ENCODE measurements at places on chromosomes 12 and 14. TPM values are rescaled to one million over a fixed set of nuclear protein-coding genes. Genes with fewer than 3 reads are reported as not detected.
A peak's percentile ranks its signal among the peaks of the same experiment; 100 is the strongest.

Gene CCDC177
- total RNA-seq: not detected

DNA sequence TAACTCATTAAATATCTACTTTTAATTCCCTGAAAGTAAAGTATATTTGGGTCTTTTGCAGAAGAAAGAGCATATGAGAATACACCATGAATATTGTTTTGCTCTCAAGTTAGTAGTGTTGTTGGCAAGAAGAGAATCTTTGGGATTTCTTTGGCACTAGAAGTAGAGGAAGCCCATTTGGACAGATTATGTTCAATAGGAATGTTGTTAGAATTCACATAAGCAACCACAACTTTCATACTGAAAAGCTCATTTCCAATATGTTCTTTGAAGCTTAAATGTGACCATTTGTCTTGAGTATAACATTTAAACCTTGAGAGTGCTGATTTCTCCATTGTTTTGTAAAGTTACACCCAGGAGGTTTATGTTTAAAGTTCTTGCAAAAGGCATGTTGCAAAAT, 37.6 kb downstream of the PLEKHG7 start:
- DNase-seq: no peak

Gene CISTR
- total RNA-seq: 0.83 TPM

Gene CDC42BPB
- 64.6 TPM for total RNA-seq

Gene GPRC5A
- 2.0 TPM for total RNA-seq

GRCh38 chr12:118330421-118331018, 42.2 kb downstream of the TAOK3 start:
- DNase-seq: no peak

Gene RASSF8
- 26.7 TPM for total RNA-seq

- peak; percentile 36 for DNase-seq
Observed at GRCh38 chr12:57107456-57108155, 3.6 kb downstream of the STAT6 start.

GRCh38 chr12:2673966-2674810, 120.6 kb upstream of the FKBP4 start:
- no peak for DNase-seq

DNA sequence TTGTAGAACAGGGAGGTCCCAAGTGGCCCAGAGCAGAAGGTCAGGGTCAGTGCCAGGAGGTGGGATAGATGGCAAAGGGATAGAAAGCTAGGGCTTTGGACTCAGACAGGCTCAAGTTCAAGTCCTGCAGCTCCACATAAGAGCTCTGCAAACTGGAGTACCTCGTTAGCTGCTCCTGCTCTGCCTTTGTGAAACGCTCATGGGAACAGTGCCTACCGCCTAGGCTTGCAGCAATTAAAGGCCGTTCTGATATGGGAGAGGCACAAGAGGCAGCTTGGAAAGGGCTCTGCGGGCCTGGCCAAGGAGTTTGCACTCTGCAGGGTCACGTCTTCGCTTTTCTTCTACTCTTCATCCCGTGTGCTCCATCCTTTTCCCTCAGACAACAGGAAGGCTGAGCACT, 54.1 kb downstream of the MAP1LC3B2 start:
- no peak for DNase-seq

Gene SPRING1
- 8.0 TPM for total RNA-seq

Gene MYF5
- total RNA-seq: not detected

Gene P2RX7
- total RNA-seq: 1.7 TPM

GRCh38 chr14:73757381-73757780, 43.2 kb upstream of the PNMA1 start:
- DNase-seq: no peak

Gene ADSS1
- total RNA-seq: 215 TPM

DNA sequence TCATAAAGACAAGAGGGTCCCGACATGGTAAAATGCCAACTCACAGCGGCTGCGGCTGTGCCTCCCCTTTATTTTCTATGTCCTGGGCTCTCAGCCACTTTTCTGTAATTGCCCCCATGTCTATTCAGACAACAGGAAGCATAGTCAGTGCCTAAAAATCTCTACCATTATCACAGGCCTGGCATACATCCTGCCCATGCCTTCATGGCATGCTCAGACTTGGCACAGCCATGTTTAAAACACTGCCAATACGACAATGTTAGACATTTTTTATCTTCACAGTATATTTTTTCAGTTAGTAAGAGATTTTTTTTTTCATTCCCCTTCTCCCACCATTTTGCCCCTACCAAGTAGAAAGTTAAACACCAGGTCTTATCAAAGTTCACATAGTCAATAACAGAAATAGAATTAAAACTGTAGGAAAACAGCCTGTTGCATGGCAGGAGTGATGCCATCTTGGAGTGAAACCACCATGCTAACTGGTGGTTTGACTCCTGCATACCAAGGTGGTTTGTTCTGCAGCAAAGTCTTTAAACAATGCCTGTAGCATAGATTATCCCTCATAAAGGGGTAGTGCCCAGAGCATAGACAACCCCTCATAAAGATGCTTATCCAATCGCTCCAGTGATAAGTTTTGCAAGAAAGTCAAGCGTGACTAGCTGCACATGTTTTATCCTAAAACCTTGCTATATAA, 18.9 kb upstream of the CERS5 start:
- DNase-seq: no peak

DNA sequence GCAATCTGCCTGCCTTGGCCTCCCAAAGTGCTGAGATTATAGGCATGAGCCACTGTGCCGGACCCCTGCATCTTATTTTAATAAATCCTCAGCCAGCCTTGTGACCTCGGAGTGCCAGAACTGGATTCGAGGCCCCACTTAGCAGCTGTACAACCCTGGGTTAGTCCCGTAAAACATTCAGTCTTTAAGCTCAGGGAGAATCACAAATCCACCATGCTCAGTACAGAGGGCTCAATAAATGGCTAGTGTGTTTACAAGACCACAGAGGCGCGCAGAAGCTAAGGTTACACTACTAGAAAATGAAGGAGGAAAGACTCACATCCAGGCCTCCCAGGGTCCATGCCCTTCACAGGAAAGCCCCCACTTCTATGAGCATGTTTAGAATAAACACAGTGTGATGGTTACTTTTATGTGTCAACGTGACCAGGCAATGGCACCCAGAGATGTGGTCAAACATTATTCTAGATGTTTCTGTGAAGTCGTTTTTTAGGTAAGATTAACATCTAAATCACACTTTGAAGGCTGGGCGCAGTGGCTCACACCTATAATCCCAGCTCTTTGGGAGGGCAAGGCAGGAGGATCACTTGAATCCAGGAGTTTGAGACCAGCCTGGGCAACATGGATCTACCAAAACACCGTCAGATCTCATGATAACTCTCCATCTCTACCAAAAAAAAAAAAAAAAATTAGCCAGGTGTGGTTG, 55.3 kb downstream of the CLMN start:
- no peak for DNase-seq

DNA sequence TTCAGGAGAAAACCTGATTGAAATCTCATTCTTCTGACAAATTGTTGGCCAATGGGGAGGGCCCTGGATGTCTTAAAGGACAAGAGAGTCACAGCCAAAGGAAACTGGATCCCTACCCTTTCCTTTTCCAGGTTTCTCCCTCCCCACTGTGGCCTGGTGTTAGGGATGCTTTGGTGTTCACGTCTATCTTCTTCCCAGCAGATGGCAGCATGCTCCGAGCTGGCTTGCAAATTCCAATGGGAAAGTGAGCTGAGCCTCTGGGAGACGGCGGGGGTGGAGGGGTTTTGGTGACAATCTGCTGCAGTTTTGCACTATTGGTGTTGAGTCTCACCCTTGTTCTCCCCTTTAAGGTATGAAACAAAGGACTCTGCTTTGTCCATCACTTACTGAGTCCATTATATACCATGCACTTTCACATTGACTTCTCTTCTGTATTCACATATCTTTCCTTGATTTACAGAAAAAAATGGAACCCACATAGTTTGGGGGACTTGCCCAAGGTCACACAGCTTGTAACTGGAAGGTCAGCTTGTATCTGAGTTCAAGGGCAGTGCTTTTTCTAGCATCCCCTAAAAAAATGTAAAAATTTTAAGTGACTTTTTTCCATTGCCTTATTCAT, 39.3 kb downstream of the CCDC177 start:
- DNase-seq: no peak

- no peak for DNase-seq
Observed at GRCh38 chr12:59938190-59938962, 342.5 kb downstream of the SLC16A7 start.

- no peak for DNase-seq
Observed at GRCh38 chr14:61567838-61568571, 127.3 kb upstream of the HIF1A start.

Gene ENDOU
- 0.11 TPM for total RNA-seq

Gene NDRG2
- total RNA-seq: 327 TPM

DNA sequence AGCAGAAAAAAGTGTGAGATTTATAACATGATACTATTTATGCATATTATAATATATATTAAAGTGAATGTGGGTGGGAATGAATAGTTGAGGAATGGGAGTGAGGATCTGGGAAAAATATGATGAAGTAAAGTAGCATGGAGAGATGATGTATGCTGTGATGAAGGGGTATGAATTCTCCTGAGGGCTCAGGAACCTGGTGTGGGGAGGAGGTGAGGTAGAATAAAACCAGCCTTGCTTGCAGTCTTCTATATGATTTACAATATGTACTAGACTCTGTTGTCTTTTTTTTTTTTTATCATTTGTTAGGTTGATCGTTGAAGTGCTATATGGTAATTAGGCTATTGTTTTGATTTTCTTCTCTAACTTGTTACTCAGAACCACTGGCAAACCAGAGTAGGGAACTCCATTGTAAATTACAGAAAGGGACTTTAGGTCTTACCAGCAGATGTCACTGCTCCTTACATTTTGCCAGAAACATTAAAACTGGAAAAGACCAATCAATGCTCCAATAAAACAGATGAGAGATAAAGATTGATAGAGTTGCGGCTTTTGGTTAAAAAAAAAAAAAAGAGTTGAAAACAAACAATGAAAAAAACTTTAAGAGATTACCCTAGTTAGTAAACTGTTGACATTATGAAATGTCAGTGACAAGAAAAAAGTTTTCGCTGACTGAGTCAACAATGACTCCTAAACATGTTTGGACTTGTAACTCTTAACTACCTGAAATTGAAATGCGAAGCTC, 39.9 kb downstream of the ATL1 start:
- DNase-seq: no peak

DNA sequence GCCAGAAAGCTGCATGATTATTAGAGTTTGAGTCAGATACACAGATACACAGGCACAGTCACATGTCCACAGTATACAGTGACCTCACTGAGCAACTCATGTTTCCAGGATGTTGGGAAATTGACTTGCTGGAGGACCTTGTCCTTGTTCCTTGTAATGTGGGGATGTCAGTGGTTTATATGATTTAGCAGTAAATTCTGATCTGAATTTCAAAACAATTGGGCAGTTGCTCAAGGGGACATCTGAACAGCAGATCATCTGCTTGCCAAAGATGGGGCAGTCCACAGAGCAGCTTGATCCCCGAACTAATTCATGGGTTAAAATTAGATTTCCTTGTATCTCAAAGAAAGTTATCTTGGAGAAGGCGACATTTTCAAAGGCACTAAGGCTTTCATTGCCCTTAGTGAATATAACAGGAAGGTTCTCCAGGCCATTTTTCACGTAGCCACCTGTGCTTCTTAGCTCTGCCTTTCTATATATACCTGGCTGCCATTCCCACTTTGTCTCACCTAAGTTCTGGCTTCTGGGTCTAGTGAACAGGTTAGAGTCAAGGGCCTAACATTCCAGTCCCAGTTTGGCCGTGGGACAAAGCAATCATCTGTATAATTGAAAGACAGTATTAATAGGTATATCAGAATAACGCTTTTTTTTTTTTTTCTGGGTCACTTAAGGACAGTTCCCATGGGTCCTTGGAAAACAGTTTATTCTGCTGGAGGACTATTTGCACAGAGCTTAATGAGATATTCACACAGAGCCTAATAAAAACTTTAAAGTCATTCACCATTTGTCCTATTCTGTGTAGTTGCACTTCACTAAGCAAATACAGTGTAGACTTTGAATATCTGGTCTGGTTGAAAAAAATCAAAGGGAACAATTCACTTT, 64.9 kb upstream of the STRN3 start:
- no peak for DNase-seq

Gene FKBP11
- total RNA-seq: 3.4 TPM

Gene TAS2R19
- 0.51 TPM for total RNA-seq

DNA sequence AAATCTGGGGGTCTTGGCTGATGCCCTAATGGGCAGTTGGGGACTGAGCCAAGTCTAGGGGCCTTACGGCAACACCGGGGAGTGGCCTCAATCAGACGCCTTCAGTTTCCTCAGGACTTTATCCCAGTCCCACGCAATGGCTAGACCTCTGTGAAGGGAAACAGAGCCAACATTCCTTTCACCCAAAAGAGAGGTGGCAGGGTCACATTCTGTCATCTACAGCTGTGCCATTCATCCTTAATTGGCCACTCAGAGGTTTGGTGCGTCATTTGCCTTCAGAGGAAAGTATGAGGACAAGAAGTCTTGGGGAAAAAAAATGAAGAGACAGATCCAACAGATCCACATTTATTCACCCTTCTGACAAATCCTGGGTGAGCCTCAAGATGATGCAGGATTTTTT, 166.9 kb upstream of the AVPR1A start:
- DNase-seq: no peak

GRCh38 chr12:117118838-117119591, 19.8 kb upstream of the TESC start:
- DNase-seq: no peak

Gene CMKLR1
- 7.2 TPM for total RNA-seq

GRCh38 chr12:2925322-2925995, 33.7 kb upstream of the TEAD4 start:
- no peak for DNase-seq

GRCh38 chr12:24721191-24721590, 227.7 kb downstream of the BCAT1 start:
- DNase-seq: no peak

GRCh38 chr12:97542666-97543280, 80.2 kb downstream of the RMST start:
- DNase-seq: no peak

- DNase-seq: no peak
Observed at GRCh38 chr14:93906341-93907329, 20.5 kb upstream of the FAM181A start.

GRCh38 chr12:28036940-28037339, 64.4 kb upstream of the PTHLH start:
- DNase-seq: no peak

DNA sequence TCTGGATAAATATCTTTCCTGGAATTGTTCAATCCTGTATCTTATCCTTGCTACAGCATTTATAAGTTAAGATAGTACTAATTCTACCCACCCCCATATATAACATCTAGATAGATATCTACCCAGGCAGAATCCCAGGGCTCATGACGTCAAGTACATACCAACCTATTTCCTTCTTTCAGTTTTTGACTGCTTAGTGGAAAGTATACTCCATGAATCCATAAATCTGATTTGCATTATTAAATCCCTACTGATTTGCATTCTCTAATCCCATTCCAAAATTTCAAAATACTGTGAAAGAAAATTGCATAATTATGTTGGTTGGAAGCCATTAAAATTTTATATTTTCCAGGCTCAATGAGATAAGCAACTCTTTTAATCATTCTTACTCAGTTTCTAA, 111.7 kb downstream of the KITLG start:
- DNase-seq: no peak

Gene KRT6C
- total RNA-seq: not detected

DNA sequence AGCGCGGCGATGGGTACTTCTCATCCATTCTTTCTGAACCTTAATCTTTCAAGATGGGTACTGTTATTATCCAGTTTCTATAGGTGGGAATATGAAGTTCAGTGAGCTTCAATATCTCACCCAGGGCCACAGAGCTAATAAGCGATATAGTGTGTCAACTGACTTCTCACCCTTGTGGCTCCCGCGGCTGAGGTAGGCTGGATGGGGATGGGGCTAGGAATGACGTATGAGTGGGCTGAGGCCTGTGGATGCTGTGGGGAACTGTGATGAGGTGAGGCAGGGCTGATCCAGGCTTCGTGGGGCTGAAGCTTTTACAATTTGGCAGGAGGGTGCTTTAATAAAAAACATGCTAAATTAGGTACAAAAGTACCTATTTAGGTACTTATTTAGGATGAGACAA, 32.9 kb upstream of the ATP23 start:
- no peak for DNase-seq

Gene CLEC4A
- 0.38 TPM for total RNA-seq
